Kidney tubule cell (primary cell): ENCODE measurements at places on chromosomes 3 and 15.

DNA sequence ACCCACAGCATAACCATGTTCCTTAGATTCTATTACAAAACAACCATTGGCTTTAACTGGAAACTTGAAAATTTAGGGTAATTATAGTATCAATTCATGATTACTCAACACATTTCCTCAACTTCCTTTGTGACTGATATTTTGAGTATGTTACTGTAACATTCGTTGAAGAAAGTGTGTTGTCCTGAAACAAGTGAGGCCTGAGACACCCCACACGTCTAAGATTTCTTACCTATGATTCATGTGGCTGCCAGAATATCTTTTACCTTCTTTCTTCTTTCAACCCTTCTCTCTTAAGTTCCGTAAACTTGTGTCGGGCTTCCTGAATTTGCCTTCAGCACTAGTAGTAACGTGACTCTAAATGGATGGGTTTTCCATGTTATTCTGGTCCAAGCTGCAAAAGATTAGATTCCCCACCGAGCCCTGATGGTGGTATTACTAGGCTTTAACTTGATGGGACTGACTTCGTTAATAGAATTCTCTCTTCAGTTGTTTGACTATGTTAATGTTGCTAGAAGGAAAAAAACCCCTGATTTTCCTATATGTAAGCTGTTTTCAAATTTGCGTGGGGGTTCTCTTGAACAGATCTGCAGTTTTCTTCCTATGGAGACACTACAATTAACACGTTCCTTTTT is 296.0 kb upstream of the ICE2 start:
- peak; percentile 9 for DNase-seq

GRCh38 chr15:68982976-68983563 is 31.4 kb upstream of the NOX5 start:
- no peak for DNase-seq

- no peak for DNase-seq
These were observed 7.2 kb downstream of the GLDN start for GRCh38 chr15:51348688-51349087.

- DNase-seq = peak; percentile 57
These were observed 6.6 kb upstream of the RAB11A start for GRCh38 chr15:65862682-65863081.

DNA sequence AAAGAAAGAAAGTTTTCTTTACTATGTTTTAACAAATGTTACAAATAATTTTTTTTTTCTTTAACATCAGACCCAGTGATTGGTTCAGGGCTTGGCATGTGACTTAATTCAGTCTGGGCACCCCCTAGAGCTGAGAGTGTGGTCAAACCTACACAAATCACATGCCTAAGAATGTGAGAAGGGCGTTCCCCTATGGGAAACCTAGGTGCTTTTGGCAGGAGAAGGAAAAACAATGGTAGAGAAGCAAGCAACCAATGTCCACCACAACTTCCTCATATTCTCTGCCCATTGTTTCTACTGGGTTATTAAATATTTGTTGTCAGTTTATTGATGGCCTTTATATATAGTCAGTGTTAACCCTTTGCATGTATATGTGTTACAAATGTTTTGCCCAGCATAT is 21.4 kb upstream of the PIAS1 start:
- no peak for DNase-seq

GRCh38 chr3:101829874-101830273 is 19.4 kb upstream of the NFKBIZ start:
- DNase-seq = no peak

- DNase-seq = peak; percentile 13
These were observed 781 bp downstream of the TRNT1 start for GRCh38 chr3:3127432-3128010.

GRCh38 chr15:40420793-40421192 is 15.2 kb downstream of the IVD start:
- DNase-seq = peak; percentile 69

GRCh38 chr3:126308394-126309125 is 48.6 kb downstream of the KLF15 start:
- no peak for DNase-seq

DNA sequence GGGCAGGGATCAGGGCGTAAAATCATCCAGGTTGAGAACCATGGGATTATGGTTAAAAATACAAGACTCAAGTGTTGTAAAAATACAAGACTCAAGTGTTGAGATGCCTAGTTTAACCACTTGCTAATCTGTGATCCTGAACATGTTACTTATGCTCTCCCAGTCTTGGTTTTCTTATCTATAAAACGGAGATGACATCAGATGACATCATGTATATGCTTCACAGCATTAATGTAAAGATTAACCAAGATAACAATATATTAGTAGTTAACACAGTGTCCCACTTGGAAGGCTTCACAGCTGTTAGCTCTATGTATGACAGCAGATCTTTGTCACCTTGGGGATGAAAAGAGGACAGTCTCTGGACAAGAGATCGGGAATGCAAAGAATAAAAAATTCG is 96.2 kb downstream of the PRICKLE2 start:
- no peak for DNase-seq

DNA sequence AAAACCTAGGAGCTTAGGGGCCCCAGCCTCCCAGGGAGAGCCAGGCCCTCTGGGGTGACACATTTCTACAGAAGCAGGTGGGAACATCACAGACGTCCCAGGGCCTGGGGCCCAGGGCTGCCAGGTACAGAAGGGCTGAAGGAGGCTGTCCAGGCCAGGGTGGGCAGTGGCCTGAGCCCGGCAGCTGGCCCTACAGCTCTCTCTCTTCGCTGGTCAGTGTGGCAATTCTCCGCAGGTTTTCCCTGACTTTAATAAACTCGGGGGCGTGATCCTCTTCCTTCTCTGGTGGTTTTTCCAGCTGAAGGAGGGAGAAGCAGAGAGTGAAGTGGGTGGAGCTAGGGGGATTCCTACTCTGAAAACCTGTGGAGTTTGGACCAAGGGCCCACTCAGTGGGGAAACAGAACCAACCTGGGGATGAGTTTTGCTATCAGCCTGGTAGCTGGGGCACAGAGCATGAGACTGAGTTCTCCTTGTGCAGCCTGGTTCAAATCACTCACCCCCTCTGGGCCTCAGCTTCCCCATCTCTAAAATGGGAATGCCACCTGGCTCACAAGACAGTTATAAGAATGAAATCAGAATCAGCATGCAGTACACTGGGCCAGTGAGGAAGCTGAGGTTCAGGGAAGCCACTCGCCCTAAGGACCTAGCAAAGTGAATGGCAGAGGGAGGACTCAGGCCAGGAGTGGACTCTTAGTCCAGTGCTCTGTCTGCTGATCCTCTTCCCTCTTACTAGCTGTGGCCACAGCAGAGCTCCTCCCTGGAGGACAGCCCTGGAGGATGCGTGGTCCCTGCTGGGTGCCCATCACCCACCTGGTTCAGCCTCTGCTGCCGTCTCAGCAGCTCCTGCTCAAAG is 10.6 kb downstream of the FAM107A start:
- no peak for DNase-seq

DNA sequence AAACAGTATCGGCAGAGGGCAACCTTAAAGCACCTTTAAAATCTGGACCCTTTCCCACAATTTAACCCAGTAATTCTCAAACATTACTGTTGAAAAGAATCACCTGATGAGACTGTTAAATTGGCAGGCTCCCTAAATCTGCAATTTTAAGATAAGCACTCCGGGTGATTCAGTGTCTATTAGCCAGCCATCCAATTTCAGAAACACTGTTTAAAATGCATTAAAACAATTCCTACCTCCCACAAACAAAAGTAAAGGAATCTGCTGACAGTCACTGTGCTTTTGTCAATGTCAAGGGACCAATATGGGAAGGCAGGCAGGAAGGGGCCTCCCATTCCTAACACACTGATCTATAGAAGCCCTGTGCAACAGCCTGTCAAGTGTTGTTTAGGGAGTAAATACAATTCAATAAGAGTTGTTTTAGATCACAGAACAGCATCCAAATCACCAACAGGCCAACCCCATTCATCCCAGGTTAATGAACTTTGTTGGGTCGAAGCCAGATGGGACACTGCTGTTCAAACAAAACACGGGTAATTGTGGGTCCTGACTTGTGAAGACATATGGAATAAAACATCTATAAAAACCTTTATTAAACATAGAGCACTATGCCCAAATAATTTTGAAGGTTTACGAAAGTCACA is 21.4 kb downstream of the SIAH2 start:
- DNase-seq = no peak

DNA sequence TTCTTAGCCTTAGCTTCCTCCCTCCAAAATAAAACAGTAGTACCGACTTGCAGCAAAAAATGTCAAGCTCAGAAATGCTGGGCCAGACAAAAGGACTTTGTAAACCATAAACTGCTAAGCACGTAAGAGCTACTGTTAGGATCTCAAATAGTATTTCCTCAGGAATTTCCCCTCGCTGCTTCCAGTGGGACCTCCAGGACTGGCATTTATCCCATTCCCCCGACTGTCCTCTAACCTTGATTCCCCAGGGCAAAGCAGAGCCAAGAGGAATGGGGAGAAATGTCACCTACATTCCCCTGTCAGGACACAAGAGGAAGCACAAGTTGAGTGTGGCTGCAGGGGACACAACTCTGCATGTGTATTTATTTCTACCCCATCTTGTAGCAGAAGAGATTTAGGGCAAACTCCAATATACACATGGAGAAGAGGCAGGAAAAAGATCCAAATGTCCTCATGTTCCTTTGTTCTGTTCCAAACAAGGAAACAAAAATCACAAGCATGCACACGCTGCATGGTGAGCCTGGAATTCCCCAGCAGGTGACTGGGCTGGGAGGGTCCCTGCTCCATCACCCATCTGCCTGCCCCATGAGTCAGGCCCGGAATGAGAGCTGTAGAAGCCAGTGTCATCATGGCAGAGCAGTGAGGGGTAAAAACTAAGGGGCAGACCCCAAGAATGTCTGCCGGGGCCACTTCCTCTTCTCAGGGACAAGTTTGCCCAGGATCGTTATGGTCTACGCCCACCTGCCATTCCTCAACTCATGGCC is 4.2 kb downstream of the STOML1 start:
- peak; percentile 98 for DNase-seq

- no peak for DNase-seq
These were observed 111.9 kb downstream of the OXSM start for GRCh38 chr3:25901796-25902195.

- DNase-seq = peak; percentile 1
These were observed 121.8 kb upstream of the CADM2 start for GRCh38 chr3:84836961-84837360.

DNA sequence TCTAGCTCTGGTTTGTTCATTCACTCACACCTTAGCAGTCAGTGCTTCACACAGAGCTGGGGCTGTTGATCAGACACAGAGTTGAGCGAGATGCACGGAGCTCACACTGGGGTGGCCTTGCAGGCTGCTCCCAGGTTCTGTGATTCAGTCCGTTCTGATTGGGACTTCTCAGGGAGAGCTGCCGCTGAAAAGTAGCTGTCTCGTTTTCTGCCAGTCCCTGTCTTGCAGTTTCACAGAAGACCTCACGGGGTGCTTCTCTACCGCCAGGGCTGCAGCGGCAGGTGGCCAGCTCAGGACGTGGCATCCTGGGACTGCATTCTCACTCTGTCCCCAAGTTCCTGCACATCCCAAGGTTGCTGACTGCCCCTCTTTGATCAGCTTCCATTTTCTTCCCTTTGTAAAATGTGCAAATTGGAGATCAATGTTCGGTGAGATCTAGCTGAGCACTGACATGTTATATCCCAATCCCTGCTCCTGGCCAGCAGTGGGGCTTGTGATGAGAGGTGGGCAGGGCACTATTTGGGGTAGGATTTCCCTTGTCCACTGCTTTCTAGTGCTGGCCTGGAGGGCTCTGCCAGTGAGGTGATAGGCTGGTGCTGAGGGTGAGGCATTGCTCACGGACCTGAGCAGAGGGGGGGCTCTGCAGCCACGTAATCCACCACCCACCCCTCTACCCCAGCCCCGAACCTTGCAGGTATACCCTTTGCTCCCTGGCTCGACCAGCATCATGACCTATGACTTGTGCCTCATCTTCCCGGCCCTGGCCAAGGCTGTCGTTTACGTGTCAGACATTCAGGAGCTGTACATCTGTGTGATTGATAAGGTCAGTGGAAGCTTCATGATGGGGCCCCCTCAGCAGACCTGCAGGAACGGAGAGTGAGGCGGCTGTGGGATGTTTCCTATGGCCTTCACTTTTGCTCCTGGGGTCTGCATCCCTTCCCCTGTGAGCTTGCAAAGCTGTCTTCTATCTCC is 5.3 kb upstream of the TXNRD3 start:
- DNase-seq = peak; percentile 17

GRCh38 chr3:23389686-23390085 is 186.6 kb downstream of the UBE2E2 start:
- DNase-seq = no peak

- no peak for DNase-seq
These were observed 280.8 kb downstream of the SHQ1 start for GRCh38 chr3:72567474-72567873.

GRCh38 chr15:60853109-60853508 is 374.2 kb upstream of the ICE2 start:
- no peak for DNase-seq

DNA sequence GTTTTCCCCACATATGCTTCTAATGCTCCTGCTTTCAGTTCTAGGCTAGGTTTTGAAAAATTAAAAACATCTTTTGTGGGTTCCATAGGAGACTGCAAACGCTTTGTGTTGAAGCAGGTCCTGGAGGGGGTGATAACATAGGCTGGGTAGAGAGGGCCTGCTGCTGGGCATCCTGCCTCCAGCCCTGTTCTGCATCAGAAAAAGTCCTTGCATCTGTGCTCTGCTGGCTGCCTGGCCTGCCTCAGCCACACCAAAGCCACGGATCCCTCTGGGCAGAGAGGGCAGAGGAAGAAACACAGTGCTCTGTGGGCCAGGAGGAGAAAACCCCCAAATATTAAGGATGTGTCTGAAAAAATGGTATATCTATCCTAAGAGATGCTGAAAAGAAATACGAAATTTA is 3.9 kb upstream of the ARPP21 start:
- DNase-seq = no peak

DNA sequence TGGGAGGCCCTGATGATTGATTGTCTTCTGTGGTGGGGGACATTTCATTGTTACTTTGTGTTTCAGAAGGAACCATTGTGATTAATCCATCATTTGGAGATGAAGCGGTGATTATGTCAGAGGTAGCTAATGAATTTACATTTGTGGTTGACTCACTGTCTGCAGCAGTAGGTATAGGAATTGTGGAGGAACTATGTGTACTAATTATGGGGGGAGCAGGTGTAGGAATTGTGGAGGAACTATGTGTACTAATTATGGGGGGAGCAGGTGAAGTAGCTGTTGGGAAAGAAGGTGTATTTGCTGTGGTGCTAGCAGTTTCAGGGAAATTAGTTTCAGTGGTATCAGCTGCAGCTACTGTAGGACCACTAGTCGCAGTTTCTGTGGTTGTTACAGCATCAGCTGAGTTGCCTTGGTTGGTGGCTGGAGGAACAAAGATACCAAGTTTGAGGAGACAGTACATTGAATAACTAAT is 6.9 kb downstream of the MUC13 start:
- no peak for DNase-seq

GRCh38 chr3:141239511-141240281 is 8.1 kb downstream of the PXYLP1 start:
- DNase-seq = no peak

DNA sequence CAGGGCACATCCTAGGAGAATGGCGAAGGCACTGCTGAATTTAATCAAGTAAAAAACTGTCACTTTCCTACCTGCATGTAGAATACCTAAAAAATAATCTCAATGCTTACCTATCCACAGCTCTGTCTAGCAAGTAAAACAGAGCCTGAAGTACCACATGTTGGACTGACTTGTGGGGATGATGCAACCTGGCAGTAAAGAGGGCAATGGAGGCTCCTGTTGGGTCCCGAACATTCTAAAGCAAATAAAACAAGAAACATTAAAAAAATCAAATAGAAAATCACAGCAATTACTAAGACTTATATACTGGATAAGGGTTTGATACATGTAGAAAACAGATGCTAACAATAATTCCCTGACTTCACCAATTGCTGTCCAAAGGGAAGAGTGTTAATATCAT is 56.1 kb downstream of the PTPN9 start:
- no peak for DNase-seq

GRCh38 chr3:14522768-14523167 is 17.4 kb downstream of the GRIP2 start:
- DNase-seq = no peak
